Stimulated activated CD8-positive, alpha-beta memory T cell treated with anti-CD3 and anti-CD28 coated beads, Interleukin-4, amount 100 ng/mL, for 1 hour (primary cell): ENCODE measurements at places on chromosomes 3 and 15.

DNA sequence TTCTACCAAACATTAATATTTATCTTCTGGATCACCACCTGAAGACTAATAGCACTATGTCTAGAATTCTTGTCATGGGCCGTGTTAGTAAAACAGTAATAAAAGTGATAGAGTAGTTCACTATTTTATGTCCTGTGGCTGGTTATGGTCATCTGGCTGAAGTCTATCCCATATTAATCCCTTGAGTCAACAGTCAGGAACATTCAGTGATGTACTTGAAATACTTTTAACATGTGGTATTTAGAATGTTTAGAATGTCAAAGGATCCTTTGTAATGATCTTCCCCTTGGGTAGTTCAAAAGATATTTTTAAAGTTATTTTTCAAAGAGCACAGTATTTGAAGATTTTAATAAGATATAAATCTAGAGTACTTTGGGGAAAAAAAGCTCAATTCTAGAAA lies 117.0 kb downstream of the MBNL1 start:
- no peak for DNase-seq

- DNase-seq, result no peak
Observed at GRCh38 chr15:80932989-80933388, 56.6 kb downstream of the MESD start.

DNA sequence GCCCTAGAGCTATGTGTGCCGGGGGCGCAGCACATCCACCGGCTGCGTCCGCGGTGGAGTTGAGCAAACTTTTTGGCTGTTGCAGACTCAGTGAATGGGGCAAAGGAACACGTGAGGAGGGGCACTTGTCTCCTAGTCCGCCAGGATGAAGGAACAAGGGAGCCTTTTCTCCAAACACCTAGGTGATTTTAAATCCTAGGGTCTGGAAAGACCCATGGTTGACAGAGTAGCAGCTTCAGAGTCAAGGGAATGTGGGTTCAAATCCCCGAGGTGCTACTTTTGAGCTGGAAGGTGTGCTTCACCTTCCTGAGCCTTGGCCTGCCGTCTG lies 648 bp downstream of the ACAN start:
- no peak for DNase-seq

DNA sequence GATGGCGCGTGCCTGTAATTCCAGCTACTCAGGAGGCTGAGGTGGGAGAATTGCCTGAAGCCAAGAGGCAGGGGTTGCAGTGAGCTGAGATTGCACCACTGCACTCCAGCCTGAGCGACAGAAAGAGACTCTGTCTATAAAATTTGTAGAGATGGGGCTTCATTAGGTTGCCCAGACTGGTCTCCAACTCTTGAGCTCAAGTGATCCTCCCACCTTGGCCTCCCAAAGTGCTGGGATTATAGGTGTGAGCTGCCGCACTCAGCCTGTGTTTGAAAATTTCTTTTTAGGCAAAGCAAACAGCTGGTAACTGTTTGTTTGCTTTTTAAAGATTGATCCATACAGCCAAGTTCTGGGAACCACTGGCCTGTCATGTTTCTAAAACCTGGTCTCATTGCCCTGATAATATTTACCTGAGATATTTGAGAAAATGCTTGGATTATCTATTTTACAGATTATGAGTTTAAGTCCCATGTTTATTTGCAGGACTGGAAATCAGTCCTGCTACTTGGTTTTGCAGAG lies 64.2 kb upstream of the LMOD3 start:
- DNase-seq, result no peak

DNA sequence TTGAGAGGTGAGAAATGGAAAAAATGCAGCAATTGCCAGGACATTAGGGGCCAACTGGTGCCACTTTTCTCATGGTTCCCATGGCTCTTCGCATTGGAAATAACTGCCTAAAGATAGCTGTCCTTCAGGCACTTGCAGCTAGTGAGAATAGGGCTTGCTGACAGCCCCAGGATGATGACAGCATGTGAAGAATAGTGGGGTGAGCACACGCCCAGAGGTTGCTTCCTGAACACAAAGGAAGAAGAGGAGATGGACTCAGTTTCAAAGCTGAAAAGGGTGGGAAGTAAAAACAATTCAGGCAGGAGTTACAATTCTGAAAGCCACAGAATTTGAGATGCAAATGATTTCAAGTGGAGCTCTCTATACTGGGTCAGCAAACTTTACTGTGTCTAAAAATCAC lies 45.6 kb downstream of the TNFAIP8L3 start:
- no peak for DNase-seq

DNA sequence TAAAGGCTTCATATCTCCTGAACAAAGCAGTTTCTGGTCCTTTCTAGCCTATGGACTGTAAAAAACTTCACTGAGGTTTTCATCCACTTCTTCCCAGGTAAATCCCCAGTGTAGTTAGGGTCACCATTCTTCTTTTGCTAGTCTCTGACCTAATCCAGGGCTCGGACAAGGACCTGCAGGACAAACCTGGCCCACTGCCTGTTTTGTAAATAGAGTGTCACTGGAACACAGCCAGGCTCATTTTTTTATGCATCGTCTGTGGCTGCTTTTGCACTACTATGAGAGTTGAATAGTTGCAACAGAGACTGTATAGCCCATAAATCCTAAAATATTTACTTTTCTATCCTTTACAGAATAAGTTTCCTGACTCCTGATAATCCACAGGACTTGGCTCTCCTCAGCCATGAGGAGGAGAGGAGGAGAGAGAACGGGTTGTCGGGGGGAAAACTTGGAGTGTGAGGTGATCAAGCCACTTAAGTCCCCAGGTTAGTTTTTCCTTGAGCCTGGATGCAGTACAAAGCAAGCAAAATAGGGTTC lies 29.0 kb downstream of the CCR3 start:
- DNase-seq, result no peak

- no peak for DNase-seq
Observed at GRCh38 chr3:184372911-184373310, 5.1 kb downstream of the THPO start.

DNA sequence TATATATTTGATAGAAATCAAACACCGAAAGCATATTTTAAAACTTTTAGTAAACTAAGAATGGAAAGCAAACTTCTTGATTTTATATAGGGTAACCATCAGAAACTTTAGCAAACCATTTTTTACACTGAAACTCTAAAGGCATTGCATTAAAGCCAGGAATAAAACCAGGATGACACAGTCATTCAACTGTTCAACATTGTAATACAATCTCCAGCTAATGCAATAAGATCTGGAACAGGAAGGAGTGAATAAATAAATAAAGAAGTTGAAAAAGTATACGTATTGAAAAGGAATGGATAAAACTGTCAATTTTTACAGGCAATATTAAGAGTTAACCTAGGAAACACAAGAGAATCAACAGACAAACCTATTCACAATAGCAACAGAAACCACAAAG lies 181.9 kb upstream of the TTC14 start:
- DNase-seq, result no peak

DNA sequence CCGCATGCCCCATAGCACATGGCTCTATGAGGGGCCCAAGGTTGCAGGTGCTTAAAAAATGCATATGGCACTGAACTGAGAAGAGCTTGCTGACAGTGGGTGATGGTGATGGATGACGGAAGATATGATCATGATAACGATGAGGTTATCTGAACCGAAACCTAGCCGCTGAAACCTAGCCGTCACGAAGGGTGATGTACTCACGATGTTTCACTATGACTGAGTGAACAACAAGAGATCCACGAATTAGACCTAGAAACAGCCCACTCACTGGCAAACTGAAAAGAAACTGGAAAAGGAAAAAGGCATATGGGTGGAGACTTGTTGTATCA lies 57.6 kb upstream of the BCL6 start:
- DNase-seq, result no peak

GRCh38 chr15:66670762-66671580 lies 31.1 kb upstream of the SMAD6 start:
- DNase-seq, result no peak

GRCh38 chr15:40323953-40324937 lies 753 bp downstream of the INAFM2 start:
- no peak for DNase-seq

GRCh38 chr3:64108231-64108630 lies 84.9 kb upstream of the PSMD6 start:
- DNase-seq, result no peak

DNA sequence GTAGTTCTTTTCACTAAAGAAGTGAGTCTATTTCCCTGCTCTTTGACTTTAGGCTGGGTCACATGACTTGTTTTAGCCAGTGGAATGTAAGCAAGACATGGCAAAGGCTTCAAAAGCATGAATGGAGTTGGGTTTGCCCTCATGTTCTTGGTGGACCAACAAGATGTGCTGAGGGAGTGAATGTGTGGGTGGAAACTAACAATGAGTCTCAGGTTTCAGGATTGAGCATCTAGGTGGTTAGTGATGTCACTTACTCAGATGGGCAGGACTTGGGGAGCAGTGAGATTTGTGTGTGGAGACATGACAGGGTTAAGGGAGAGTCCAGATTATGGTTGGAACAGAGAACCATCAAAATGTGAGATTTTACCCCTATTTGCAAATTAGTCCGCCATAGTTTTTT lies 181.4 kb upstream of the UBE2E1 start:
- no peak for DNase-seq

DNA sequence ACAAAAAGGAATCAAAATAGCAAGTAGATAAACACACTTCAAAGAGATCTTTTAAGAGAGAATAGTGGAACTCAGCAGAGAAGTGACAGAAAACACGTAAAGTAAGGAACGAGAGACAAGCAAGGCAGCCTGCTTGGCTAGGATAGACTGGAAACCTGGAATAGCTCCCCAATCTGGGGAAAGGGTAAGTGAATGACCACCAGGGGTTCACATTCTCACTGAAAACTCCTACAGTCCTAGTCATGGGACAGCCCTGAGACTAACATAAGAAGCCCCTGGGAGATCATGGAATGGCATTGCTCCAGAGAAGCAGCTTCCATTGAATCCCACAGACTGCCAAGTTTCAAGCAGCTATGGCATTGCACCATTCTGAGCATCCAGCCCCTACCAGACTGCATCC lies 363.6 kb upstream of the ARPP21 start:
- DNase-seq, result no peak
